CD4-positive, alpha-beta T cell treated with Interleukin-4 for 4 hours (primary cell): ENCODE measurements at places on chromosomes 2 and 18.

DNA sequence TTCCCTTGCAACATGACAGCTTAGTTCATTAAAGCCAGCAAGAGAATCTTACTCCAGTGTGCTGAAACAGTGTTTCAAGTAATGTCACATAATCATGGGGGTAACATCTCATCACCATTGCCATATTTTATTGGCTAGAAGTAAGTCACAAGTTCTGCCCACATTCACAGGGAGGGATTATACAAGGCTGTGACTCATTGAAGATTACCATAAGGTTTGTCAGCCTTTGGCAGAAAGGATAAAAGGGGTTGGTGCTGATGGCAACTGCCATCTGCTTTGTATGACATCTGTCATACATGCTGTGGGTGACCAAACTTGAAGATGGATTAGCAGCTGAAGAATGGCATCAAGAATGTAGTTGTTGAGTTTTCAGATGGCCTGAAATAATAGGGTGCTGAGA, 61.2 kb downstream of the KCNE4 start:
- no peak for DNase-seq

DNA sequence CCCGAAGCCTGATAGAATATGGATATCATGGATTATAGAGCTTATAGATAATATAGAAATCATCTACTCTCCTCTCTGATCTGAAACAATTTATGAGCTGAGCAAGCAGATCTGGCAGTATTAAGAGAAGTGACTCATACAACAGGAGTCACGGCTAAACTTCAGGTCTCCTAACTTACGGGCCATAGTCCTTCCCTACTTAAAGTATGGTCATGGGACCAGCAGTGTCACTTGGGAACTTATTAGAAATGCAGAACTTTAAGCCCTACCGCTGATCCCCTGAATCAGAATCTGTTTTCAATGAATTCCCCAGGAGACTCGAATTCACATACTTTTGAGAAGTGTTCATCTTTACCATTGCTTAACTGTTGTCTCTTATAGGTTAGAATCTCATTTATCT, 195.7 kb upstream of the FANCL start:
- no peak for DNase-seq

DNA sequence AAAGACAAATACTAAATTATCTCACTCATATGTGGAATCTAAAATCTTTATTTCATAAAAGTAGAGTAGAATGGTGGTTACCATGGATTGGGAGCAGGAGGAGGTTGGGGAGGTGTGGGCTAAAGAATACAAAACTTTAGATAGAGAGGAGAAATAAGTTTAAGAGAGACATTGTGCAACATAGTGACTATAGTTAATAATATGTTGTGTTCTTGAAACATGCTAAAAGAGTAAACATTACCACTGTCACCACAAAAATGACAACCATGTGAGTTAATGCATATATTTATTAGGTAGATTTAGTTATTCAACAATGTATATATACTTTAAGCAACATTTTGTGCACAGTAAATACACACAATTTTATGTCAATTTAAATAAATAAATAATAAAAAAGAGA, 128.5 kb upstream of the COL3A1 start:
- no peak for DNase-seq

GRCh38 chr18:58213440-58213839, 169.4 kb downstream of the NEDD4L start:
- DNase-seq, result peak; percentile 6

DNA sequence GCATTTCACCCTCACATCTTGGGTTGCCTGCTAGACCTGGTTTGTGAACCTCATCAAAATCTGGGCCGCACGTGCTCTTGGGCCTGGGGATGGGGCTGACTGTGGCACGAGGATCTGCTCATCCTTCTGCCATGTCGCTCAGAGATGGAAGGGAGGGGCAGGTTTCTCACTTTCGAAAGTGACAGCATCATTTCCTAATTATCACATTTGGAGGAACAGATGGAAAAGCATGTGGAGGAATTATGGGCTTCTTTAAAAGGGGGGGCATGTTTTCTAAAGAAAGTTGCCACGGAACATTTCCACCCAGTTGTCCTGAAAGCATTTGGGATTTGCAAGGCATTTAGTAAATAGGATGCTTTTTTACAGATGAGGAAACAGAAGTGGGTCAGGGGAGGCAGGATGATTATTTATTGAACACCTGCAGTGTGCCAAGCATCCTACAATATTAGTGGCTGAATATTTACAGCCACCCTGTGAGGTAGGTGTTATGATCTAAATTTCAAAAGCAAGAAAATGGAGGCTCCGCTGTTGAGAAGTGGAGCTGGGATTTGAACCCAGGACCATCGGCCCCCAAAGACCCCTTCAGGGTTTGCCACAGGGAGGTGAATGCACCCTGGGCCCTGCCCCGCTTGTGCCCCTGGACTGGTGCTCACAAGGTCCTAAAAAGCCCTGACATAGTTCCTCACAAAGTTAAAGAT, 104.2 kb upstream of the MYCN start:
- no peak for DNase-seq

- DNase-seq, result no peak
Observed at GRCh38 chr18:62637403-62637802, 77.9 kb upstream of the PHLPP1 start.

DNA sequence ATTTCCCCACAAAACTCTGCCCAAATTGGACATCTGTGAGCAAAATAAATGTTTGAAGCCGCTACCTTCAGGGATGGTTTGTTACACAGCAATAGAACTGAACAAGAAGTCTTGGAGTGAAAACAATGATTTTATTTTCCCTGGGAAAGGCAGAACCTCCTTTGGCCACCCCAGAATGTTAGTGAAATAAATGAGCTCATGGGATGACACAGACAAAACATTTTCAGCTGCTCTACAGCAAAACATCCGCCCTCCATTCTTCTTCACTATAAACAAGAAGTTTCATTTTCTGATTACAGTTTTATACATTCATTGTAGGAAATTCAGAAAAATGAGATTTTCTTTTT, 4.3 kb upstream of the EFHD1 start:
- no peak for DNase-seq

GRCh38 chr2:105291981-105292380, 37.6 kb downstream of the TGFBRAP1 start:
- no peak for DNase-seq

- no peak for DNase-seq
Observed at GRCh38 chr2:134384131-134384530, 130.3 kb downstream of the MGAT5 start.

DNA sequence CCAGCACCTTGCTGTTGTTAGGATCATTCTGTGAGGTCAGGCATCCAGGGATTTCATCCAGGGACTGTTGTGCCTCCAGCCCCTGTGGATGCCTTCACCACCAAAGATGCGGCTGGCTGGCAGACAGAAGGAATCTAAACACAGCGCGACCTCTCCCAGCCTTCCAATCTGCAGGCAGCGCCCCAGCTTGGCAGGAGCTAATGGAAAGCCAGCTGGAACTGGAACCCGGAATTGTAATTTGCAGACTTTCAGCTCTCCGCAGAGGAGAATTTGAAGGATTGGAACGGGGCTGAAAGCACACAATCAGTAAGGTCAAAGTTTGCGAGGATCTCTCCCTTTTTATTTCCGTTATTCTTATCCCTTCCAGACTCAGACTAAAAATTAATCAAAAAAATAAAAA, 127.8 kb downstream of the TRIB2 start:
- DNase-seq, result no peak

GRCh38 chr18:13414521-13414920, 196.0 kb downstream of the LDLRAD4 start:
- DNase-seq, result no peak

- no peak for DNase-seq
Observed at GRCh38 chr2:63950414-63950813, 68.8 kb downstream of the VPS54 start.

- peak; percentile 26 for DNase-seq
Observed at GRCh38 chr18:650428-650858, 7.0 kb upstream of the TYMS start.

- no peak for DNase-seq
Observed at GRCh38 chr18:8507361-8507760, 101.9 kb upstream of the RAB12 start.

DNA sequence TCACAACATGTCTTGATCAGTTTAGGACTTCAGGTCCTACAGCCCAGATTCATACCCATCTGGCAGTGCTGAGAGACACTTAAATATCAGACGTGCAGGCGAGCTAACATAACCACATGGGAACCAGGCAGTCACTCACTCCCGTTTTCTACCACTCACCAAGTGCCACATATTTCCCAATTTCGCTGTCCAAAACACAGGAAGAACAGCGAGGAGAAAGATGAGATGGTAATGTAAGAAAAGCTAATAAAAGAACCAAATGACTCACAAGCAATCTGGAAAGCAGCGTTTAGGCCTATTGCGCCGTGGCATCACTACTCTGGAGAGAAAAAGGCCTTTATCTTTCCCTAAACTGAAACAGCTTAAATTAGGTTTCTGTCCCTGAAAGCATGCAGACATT, 647.8 kb upstream of the SLC39A10 start:
- DNase-seq, result no peak

DNA sequence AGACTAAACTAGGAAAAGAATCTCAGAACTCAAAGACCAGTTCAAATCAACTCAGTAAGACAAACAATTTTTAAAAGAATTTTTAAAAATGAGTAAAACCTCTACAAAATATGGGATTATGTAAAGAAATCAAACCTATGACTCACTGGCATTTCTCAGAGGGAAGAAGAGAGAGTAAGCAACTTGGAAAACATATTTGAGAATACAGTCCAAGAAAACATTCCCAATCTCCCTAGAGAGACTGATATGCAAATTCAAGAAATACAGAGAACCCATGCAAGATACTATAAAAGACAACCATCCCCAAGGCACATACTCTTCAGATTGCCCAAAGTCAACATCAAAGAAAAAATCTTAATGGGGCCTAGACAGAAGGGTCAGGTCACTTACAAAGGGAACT, 162.7 kb downstream of the WDPCP start:
- no peak for DNase-seq

- DNase-seq, result no peak
Observed at GRCh38 chr2:240427729-240428128, 7.7 kb upstream of the GPC1 start.
